SHP77 treated with DMSO at 0.1 percent for 48 hours (cell line): ENCODE measurements at places on chromosomes 2 and 18.

- DNase-seq = no peak
These were observed 101.5 kb upstream of the CCDC195 start for GRCh38 chr2:224817676-224818075.

DNA sequence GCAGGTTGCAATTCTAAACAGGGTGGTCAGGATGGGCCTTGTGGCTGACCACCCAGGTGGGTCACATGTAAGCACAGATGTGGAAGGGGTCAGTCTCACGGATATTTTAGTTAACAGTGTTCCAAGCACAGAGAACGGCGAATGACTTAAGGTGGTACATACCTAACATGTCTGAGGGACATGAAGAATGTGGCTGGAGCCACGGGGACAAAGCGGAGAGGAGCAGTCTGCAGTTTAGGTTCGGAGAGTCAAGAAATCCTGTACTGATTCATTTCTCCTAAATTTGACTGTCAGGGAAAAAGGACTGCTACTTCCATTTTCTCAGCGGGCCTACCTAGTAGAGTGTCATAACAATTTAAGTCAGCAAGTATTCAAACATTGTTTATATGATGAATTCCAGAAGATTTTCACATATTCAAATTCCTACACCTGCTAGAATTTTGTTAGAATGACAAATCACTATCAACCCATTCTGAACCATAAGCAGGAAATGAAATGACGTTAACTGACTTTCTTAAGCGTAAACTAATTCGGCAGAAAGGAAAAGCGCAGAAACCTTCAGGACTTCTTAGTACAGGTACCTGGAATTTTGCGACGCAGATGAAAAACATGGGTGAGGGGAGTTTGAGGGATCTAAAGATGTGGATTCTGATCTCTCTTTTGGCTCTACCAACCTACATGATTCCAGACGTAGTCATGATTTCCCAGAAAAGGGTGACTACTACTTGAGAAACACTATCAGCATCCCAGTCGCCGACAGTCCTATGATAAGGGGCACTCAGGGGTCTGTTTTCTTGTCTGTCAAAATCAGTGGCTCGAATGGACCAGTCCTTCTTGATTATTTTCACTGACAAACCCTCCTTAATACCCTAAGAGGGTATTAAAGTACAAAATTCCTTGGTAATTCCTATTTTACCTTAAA lies 41.3 kb downstream of the PTPN2 start:
- DNase-seq = no peak

DNA sequence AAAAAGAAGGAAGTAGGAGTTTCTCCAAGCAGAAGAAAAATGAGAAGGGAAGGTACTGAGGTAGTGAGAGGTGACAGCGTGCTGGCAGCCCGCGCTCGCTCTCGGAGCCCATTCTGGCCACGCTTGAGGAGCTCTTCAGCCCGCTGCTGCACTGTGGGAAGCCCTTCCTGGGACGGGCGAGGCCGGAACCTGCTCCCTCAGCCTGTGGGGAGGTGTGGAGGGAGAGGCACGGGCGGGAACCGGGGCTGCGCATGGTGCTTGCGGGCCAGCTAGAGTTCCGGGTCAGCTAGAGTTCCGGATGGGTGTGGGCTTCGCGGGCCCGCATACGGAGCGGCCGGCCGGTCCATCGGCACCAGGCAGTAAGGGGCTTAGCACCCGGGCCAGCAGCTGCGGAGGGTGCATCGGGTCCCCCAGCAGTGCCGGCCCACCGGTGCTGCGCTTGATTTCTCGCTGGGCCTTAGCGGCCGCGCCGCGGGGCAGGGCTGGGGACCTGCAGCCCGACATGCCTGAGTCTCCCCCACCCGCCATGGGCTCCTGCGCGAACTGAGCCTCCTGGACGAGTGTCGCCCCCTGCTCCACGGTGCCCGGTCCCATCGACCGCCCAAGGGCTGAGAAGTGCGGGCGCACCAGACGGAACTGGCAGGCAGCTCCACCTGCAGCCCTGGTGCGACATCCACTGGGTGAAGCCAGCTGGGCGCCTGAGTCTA lies 11.1 kb upstream of the CYS1 start:
- no peak for DNase-seq

DNA sequence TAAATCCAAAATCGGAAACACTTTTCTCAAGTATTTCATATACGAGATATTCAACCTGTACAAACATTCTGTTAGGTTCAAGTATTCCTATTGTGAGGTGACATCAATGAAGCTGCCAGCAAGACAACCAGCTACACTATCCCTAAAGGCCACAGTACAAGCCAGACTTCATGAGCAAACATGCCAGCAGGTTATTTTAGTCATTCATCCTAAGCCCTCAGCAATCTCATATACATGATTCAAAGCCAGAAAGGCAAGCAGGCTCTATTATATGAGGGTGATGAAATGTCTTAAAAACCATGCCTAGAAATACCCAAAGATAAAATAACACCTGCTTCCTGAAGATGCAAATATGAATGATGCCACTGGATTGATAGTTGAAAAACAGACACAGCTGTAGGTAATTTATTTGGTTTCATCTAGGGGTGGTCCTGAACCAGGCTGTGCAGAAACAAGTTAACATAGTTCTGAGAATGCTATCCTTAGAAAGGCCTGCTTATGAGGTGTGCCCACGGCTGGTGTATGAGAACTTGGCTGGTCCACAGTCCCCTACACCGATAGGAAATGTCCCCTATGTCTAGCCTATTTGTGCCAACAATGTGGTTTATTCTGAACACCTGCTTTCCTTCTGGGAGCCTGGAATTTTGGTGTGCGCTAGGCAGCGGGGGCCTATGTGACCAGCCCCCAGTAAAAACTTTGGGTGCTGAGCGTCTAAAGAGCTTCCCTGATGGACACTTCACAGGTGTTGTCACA lies 48.2 kb upstream of the KIDINS220 start:
- DNase-seq = no peak

GRCh38 chr18:7545734-7546133 lies 21.4 kb upstream of the PTPRM start:
- no peak for DNase-seq

DNA sequence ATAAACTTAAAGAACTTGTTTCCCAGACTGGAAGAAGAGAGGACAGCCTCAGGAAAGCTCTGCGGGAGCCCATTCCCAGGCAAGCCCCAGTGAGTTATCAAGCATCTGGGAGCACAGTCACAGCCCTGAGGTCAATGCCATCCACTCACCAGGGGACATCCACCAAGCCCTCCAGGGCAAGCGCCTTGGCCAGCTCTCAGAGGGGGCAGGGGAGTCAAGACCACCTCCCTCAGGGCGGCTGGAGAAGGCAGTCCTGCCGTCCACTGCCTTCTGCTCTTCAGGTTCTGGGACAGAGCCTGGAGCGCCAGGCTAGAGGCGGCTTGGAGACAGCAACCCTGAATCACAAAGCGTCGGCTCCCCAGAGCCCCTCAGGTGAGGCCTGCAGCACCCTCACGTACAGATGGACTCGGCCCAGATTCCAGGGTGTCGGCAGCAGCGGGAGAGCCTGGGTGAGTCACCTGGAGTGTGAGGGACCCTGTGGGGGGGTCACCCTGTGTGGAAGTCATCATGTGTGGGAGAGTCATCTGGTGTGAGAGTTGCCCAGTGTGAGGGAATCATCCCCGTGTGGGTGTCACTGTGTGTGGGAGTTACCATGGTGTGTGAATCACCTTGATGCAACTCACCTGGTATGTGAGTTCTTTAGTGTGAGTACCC lies 100.9 kb upstream of the TEX51 start:
- DNase-seq = no peak

GRCh38 chr2:130288467-130289403 lies 54.0 kb upstream of the IMP4 start:
- DNase-seq = no peak

DNA sequence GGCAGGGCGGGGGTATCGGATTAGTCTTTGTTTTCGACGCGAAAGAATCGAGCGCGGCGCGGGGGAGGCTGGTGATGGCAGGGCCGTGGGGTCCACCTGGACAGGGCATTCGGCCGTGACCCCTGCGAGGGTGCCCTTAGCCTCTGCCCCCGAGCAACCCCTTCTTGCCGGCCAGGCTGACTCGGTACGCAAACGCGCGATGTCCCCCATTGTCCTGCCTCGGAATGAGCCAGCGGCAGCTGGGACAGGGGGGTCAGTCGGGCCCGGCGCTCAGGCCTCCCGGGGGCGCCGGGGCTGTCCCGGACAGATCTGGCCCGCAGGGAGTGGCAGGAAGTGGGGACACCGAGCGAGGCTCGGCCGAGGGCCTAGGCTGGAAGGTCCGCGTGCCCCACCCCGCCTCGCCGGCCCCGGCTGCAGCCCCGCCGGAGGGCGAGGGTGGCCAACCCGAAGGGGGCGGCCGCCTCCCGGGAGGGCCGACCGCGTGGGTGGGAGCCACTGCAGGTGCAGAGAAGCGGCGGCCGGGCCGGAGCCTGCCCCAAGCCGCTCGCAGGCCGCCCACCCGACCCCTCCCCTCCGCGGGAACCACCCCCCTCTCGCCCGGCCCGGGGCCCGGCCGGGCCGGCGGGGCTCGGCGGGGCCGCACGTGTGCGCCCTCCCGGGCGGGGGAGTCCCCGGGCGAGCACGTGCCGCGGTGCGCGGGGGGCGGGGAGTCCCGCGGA lies at the start of gene TET3:
TET3 (plus strand) TSS at position 708 of the 719 bp plus-strand sequence. CDS start 1,494 bp downstream, outside the sequence.
- DNase-seq = no peak

DNA sequence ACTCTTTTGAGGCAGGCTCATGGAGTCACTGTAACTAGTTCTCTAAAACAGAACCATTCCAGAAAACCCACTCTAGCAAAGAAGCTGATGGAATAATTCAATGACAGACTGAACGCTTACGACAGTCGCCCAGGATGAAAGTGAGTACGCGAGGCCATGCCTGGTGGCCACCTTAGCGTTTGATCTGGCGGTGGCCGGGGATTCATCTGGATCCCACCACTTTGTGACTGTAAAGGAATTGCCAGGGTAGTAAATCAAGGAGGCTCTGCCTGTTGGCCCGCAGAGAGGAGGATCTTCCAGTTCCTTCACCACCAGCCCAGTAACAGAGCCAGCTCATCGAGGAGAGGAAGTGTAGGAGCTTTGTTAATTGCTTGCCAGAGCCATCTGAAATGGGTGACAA lies 34.6 kb downstream of the GREB1 start:
- DNase-seq = no peak

DNA sequence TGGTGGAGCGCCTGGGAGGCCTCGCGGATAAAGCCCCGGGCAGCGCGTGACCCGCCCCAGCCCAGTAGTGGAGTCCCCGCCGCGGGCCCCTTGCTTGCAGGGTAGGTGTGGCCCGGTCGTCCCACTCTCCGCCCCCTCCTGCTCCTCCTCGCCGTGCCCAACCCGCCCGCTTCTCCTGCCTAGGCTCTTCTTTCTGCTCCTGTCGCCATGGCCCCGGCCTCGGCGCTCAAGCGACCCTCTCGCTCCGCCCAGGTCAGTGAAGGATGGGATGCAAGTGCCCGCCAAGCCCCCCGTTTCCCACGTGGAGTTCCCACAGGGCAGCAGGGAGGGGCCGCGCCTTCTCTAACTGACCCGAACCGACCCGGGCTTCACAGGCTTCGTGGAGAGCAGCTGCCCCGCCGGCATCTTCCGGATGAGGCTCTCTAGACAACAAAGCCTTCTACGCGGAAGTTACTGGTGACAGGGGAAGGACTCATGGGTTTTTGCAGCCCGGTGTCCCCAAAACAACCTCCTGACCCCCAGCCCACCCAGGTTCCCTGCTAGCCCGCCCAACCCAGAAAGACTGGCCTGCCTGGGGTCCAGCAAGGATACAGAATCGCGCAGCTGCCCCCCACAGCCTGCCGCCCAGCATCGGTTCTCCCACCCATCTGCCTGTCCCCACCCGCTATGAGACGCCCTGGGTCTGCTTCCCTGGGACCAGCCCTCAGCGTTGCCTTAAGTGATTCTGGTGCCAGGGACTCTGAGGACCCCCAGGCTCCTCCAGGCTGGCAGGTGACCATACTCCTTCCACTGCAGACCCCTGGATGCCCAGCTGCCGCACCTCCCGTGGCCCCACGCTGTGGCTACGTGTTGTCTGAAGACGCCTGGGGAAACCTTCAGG lies 32.8 kb downstream of the TTC32 start:
- no peak for DNase-seq

GRCh38 chr18:60556326-60556725 lies 183.8 kb upstream of the MC4R start:
- no peak for DNase-seq
